ENCODE measurements at places on chromosomes 7 and 10.

- no peak for DNase-seq
Observed at GRCh38 chr7:48183370-48183743, 12.1 kb downstream of the ABCA13 start.

DNA sequence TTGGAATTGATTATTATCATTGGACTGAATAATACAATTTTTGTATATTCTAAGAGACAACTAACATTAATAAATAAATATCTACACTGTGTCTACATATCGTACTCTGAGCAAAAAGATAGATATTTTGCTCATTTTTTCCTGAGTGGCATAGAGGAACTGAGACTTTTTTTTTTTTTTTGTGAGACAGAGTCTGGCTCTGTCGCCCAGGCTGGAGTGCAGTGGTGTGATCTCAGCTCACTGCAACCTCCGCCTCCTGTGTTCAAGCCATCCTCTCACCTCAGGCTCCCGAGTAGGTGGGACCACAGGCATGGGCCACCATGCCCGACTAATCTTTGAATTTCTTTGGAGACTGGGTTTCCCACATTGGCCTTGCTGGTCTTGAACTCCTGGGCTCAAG lies 14.0 kb downstream of the KMT2E start:
- DNase-seq = no peak

DNA sequence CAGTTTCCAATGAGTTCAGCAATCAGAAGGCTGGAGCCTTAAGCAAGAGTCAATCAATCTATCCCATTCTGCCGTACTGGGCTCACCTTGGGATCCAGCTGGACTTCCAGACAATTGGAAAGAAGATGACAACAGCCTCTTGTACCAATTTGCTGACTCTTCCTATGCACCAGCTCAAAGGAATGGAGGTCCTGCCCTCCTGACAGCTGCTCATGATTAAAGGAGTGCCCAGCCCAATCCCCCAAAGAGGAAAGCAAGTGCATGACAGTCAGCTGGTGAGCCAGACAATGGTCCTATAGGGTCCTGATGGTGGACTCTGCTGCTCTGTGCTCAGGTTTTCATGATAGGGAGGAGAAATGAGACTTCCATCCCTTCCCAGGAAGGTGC lies 25.1 kb downstream of the VSTM4 start:
- DNase-seq = no peak

- DNase-seq = no peak
Observed at GRCh38 chr10:10699427-10699826, 318.2 kb upstream of the CELF2 start.

DNA sequence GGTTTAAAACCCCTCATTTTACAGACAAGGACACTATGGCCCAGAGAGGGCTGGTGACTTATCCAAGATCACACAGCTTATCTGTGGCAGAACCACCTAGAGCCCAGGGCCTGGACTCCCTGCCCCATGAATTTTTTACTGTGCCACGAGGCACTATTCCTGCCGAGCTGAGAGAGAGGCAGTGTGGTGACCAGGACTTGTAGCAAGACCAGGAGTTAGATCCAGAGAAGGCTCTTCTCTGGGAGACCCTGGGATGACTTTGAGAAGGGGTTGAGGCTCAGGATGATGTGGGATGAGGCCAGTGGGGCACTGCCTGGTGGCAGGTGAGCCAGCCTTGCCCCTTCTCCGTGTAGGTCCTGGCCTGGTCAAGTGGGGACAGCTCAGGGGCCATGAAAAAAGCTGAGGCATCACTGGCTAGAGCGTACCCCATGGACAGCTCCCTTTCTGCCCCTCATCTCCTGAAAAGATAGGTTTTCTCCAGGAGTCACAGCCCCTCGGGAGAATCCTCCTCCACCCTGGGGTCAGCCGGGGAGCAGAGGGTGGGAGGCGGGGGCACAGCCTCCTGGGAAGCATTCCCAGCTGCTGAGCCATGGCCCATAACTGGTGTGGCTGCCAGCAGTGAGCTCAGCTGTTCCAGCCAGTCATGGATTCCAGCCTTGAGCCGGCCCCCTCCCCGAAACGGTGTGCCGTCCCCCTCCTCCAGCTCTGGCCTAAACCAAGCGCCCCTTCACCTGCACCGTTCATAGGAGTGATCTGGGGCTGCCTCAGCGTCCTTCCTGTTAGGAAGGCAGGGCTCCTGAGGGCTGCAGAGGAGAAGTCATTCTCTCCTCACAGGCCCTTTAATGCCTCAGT lies 5.8 kb downstream of the FLNC start:
- DNase-seq = no peak
